ENCODE measurements at places on chromosomes 6 and 20.

DNA sequence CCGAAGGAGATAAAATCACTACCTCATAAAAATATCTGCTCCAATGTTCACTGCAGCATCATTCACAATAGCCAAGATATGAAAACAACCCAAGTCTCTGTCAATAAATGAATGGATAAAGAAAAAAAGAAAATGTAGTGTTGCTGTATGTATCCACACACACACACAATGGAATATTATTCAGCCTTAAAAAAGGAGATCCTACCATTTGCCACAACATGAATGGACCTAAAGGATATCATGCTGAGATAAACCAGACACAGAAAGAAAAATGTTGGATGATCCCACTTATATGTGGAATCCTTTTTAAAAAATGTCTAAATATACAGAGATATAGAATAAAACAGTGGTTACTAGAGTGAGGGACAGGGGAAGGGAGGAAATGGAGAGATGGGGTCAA is 192.2 kb upstream of the TAB2 start:
- no peak for DNase-seq

DNA sequence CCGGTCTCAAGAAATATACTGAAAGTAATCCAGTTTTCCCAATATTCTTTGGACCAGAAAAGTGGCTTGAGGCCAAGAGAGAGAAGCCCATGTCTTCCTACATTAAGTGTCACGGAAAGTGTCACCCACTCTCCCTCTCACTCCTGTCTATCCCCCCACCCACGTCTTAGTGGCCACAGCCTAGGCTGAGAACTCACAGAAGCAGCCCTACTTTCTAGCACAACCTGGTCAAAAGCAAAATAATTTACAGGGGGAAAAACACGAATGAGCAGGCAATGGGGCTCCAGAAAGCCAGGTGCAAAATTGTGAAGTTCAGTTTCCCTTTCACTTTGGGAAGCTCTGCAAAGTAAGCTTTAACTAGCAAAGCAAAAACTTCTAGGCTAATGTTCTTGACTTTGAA is 118.0 kb downstream of the OPRM1 start:
- DNase-seq, result no peak

DNA sequence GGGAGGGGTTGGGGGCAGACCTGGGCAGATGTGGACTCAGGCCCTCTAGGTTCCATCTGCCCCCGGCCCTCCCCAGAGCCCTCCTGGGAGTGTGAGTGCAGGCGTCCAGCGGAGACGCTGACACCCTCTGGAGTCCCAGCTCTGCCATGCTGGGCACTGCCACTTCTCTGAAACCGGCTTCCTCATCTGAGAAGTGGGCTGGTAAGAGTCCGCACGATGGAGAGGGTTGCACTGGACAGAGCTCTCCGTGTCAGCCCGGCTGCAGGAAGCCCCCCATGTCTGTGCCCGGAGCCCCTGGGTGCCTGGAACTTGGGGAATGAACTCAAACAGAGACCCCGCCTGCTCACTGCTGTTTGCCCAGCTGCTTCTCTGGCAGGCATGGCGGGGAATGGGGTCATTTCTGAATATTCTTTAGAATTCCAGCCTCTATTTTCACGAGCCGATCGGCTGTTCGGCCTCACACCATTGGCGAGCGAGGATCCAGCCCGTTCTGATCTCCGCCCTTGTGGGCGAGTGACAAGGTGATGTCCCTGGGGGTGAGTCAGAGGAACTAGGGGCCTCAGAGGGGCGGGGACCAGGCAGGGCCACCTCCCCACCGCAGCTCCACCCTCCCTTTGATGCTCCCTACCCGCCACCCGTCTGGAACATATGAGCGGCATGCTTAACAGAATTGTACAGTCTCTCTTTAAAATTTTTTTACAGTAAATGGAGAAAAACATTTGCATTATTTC is 47.8 kb upstream of the GATA5 start:
- peak; percentile 63 for DNase-seq

DNA sequence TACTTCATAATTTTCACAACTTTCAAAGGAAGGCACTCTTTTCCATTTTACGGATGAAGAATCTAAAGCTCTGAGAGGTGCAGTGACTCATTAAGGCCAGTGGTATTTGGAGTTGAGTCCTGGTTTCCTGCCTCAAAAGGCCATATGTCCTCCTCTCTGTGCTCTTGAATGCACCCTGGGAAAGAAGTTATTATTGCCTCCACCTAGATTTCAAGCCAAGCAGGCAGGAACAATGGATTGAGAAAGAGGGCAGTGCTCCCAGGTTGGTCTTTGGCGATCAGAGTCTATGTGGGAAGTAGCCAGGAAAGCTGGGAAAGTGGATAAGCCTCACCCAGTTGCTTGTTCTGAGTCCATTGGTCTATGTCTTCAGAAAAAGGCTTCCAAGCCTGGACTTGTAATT is 165.0 kb downstream of the MAFB start:
- DNase-seq, result no peak

- DNase-seq, result no peak
These were observed 1.7 kb downstream of the OPRL1 start for GRCh38 chr20:64081624-64081964.

GRCh38 chr6:52190409-52190808 is 4.2 kb downstream of the IL17A start:
- no peak for DNase-seq

GRCh38 chr6:167540796-167541195 is 215.9 kb downstream of the TTLL2 start:
- no peak for DNase-seq

DNA sequence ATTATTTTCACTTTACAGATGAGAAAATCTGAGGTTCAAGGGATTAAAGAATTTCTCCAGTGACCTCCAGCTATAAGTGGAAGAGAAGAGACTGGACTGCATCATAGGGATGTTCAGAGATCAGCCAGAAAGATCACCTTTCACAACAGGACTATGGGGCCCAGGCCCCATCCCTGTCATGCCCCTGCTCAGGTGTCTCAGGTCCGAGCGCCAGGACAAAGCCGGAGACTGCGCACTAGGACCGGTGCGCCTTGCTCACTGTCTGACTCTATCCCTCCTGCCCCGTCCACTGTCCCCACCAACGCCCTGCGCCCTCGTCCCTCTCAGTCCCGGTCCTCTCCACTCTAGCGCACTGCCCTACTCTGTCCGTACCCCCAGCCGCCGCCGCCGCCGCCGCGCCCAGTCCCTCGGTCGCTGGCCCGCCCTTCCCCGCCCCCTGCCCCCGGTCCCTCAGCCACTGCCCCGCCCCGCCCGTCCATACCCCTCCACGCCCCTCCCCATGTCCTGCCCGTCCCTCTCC is 521 bp upstream of the RAD21L1 start:
- DNase-seq, result no peak

DNA sequence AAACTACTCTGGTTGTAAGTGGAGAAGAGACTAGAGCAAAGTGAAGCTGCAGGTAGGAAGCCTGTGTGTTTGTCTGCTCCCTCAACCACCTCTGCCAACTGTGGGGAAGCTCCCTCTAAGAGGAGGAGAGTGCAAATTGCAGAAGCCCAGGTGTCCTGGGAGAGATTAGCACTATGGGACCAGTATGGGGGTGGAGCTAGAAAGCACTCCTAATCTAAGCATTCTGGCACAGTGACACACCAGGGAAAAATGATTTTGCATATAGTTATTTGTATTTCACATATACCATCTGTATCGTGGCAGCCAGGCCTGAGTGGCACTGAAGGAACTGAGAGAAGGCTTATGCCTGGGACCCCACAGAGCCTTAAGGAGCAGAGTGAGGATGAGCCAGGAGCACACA is 12.8 kb downstream of the GSTA1 start:
- no peak for DNase-seq

GRCh38 chr20:49961413-49961812 is 21.4 kb upstream of the SNAI1 start:
- DNase-seq, result no peak

DNA sequence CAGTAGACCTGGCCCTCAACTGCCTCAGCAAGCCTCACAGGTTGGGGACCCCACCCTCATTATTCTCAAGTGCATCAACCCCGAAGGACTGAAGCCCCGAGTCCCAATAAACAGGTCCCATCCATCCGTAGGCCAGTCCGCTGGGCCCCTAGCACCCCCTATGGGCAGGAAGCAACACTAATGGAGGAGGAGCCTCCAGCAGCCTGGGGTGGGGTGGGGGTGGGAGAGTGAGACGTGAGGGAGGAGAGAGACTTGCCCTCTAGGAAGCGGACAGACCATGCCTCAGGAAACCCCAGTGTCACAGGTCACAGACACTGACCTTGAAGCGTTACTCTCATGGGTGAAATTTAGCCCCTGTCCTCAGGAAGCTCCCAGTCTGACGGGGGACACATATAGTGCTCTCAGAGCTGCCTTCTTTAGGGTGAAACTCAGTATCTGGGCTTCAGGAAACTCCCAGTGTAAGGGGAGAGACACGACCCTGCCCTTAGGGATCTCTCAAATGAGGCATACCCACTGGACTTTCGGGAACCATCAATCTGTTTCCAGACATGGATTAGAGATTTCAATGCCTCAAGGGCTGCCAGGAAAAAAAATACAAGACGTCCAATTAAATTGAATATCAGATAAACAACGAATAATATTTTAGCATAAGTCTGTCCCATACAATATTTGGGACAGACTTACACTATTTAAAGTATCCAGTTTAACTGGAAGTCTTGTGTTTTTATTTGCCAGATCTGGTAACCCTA is 125.8 kb downstream of the MRPL14 start:
- DNase-seq, result peak; percentile 22

GRCh38 chr6:7910298-7910653 is 312 bp downstream of the TXNDC5 start:
- DNase-seq, result no peak

GRCh38 chr6:143361536-143362191 is 88.8 kb downstream of the ADAT2 start:
- no peak for DNase-seq

DNA sequence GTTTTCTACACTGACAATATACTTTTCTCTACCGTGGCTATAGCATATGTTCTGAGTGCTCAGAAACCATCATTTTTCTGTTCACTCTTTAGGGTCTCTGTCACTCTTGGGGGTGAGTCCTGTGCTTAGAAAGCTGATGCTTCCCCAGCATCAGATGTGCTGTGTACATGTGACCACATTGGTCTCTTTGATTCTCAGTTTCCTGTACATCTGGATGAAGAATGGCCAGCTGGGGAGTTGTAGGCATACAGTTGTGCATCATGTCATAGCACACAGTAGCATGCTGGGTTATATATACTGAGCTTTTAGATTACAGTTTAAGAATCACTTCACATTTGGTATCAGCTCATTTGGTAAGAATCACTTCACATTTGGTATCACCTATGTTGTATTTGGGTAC is 238.6 kb upstream of the PREP start:
- DNase-seq, result no peak

- no peak for DNase-seq
These were observed 392.8 kb downstream of the ADGRB3 start for GRCh38 chr6:69027861-69028260.

GRCh38 chr6:109091314-109092024 is 3.2 kb downstream of the SESN1 start:
- DNase-seq, result no peak

DNA sequence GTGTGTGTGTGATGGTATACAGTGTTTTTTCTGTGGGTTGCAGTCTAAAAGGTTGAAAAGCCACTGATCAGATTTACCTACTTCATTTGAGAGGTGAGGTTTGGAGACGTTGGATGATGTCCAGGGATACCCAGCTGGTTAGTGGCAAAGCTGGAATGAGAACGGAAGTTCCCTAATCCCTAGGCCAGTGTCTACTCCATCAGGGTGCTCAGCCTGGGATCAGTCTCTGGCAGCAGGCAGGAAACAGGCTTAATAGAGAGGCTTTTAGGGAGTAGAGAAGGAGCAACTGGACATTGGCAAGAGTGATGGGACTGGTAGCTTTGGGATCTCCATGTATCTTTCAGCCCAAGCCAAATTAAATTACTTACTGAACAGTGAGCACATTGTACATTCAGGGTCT is 80.7 kb downstream of the C6orf52 start:
- no peak for DNase-seq

- DNase-seq, result no peak
These were observed 3.3 kb downstream of the COL21A1 start for GRCh38 chr6:56244089-56244488.

DNA sequence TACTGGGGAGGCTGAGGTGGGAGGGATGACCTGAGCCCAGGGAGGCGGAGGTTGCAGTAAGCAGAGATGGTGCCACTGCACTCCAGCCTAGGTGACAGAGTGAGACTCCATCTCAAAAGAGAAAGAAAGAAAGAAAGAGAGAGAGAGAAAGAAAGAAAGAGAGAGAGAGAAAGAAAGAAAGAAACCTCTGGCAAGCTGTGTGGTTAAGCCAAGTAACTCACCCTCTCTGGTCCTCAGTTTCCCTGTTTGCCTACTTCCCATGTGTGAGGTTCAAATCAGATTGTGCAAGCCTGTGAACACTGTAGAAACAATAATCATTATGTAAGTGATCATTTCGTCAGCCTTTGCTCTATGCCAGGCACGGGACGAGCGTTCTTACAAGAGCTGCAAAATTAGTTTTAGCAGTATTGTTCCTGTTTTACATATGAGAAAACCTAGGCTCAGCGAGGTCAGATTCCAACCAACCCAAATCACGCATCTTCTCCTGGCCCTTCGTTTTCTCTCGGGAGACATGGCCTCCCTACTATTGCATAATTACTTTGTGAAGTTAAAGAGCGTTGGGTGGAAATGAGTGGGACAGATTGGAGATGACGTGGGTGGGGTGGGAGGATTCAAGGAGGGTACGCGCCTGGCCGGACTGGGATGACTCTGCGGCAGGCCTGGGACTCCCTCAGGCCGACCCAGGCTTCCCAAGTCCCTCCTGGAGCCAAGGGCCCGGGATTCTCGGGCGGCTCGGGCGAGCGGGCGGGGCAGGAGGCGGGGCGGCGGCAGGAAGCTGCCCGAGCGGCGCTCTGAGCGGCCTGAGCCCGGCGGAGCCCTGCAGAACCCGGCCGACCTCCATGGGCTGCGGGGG is at the start of gene SNX21:
TSS of gene SNX21 (plus strand) at position 770 of the 853 bp plus-strand sequence. CDS start 121 bp downstream, outside the sequence.
- DNase-seq, result no peak

DNA sequence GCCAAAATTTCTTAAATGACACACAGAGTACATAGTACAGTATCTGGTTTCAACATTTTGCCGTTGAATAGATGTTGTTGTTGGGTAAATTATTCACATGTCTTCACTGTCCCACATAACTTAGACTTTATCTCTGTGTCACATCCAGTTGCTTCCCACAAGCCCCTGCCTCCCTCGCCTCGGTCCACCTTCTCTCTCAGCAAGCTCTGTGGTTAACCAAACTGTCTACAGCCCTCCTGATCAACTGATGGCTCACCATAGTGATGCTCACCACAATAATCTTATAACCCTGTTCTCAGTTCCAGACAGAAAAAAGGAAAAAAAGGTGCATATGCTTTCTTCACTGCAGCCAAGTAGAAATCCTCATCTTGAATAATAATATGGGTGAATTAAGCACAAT is 23.0 kb downstream of the IL17F start:
- peak; percentile 36 for DNase-seq

DNA sequence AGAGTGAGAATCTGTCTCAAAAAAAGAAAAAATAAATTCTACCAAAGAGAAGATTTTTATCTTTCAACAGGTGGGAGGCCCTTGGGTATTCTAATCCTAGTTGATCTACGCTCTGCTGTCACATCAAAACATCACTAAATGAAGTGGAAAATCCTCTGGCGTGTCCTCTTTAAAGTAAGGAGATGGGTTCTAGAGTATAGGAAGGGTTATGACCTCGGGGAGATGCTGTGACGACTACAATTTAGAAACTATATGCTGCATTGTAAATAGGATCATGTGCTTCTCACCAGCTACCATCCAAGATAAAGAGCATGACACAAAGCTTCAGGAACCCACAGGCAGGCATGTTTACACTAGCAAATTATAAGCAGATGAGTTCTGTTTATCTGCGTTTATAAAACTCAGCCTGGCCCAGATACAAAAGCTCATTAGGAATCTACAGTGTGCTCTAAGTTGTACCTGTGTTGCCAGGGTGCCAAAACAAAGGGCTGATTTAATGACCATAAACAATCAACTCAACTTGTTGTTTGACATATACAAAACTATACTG is 197.1 kb upstream of the PLN start:
- DNase-seq, result no peak

- DNase-seq, result no peak
These were observed 837.1 kb downstream of the EPHA7 start for GRCh38 chr6:92582211-92582610.
